Activated T-cell treated with anti-CD3 and anti-CD28 coated beads for 4 hours (primary cell): ENCODE measurements at places on chromosomes 3 and 15.

DNA sequence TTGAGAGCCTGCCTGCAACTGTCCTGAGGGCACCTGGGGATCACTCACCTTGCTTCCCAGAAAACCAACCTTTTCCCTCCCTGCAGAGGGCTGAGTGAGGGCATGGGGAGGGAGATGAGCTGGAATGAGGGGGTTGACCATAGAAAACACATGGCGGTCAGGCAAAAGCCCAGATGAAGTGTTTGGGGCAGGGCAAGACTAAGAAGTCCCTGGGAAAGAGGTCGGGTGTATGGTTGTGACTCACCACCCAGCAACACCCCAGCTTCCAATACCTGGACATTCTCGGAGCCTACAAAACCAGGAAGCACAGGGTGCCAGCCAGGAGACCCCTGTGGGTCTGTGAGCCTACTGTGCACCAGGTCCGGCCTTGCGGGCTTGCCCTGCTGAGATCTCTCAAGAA lies 95.3 kb upstream of the ATP2B2 start:
- no peak for DNase-seq

GRCh38 chr15:43199945-43200488 lies 14.8 kb downstream of the CCNDBP1 start:
- DNase-seq = no peak

- no peak for DNase-seq
Observed at GRCh38 chr3:48739617-48739954, 22.6 kb upstream of the IP6K2 start.

GRCh38 chr15:41811432-41812195 lies 16.3 kb upstream of the JMJD7 start:
- DNase-seq = peak; percentile 76
